ENCODE measurements at places on chromosomes 12 and 14. TPM values are rescaled to one million over a fixed set of nuclear protein-coding genes. Genes with fewer than 3 reads are reported as not detected.

GRCh38 chr12:94721173-94721572 lies 70.8 kb upstream of the TMCC3 start:
- H3K36me3 ChIP-seq: no peaks in the 10 kb centered on the region
- H3K4me1 ChIP-seq: no peaks in the 10 kb centered on the region
- H3K27me3 ChIP-seq: peaks cover 6% of the 10 kb centered on the region
- no peak overlapping the region for H3K27ac ChIP-seq

- no peaks in the 10 kb centered on the region for H3K36me3 ChIP-seq
- H3K4me1 ChIP-seq: peaks cover 45% of the 10 kb centered on the region
- H3K27ac ChIP-seq: no peak overlapping the region
- no peak overlapping the region for H3K4me3 ChIP-seq
- no peaks in the 10 kb centered on the region for H3K27me3 ChIP-seq
Observed at GRCh38 chr12:116055895-116056607, 221.4 kb downstream of the MED13L start.

DNA sequence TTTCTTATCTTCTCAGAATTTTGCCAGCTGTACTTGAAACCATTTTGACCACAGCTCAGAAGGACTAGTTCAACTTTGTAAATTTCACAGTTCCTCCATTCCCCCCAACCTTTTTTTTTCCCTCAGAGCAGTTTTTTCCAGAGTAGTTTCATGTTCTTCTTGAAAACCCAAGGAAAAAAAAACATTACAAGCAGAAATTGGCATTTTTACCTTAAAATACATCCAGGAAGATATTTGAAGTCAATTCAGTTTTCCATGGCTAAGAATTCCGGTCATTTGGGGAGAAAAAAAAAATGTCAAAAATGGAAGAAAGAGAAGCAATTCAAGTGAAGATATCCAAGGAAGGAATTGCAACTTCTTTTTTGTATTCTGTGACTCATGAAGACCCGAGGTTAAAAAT lies 39.5 kb downstream of the SYNE2 start:
- peaks cover 23% of the 10 kb centered on the region for H3K36me3 ChIP-seq
- H3K4me1 ChIP-seq: peaks cover 20% of the 10 kb centered on the region
- H3K4me3 ChIP-seq: no peak overlapping the region
- H3K27ac ChIP-seq: no peak overlapping the region

DNA sequence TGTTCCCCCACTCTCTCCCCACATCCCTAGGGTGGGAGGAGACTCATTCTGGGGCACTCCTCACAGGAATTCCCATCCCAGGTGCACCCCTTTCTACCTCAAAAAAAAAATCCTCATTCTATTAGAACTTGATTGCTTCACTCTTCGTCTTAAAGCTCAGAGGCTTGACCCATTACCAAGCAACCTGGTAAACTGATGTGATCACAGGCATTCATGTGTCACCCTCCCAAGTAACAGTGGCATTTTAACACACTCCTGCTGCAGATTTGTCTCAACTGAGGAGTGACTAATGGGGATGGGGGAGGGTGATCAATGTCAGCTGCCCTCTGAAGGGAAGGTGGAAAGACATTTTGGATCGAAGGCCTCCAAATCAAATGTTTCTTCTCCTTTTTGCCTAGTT lies 78.1 kb upstream of the PTHLH start:
- no peaks in the 10 kb centered on the region for H3K4me1 ChIP-seq
- no peaks in the 10 kb centered on the region for H3K36me3 ChIP-seq
- H3K27me3 ChIP-seq: no peaks in the 10 kb centered on the region
- DNase-seq: no peak

The SMARCC2 gene
- 154 TPM for total RNA-seq

Measured in activated CD8-positive, alpha-beta T cell treated with anti-CD3 and anti-CD28 coated beads, Interleukin-2, amount 10 ng/mL, durations not matched to agents 7 days and 5 days (primary cell).